HTR-8/SVneo (cell line): ENCODE measurements at places on chromosomes 6 and 20.

GRCh38 chr20:48215536-48215935, 430.3 kb upstream of the SULF2 start:
- no peak for DNase-seq

DNA sequence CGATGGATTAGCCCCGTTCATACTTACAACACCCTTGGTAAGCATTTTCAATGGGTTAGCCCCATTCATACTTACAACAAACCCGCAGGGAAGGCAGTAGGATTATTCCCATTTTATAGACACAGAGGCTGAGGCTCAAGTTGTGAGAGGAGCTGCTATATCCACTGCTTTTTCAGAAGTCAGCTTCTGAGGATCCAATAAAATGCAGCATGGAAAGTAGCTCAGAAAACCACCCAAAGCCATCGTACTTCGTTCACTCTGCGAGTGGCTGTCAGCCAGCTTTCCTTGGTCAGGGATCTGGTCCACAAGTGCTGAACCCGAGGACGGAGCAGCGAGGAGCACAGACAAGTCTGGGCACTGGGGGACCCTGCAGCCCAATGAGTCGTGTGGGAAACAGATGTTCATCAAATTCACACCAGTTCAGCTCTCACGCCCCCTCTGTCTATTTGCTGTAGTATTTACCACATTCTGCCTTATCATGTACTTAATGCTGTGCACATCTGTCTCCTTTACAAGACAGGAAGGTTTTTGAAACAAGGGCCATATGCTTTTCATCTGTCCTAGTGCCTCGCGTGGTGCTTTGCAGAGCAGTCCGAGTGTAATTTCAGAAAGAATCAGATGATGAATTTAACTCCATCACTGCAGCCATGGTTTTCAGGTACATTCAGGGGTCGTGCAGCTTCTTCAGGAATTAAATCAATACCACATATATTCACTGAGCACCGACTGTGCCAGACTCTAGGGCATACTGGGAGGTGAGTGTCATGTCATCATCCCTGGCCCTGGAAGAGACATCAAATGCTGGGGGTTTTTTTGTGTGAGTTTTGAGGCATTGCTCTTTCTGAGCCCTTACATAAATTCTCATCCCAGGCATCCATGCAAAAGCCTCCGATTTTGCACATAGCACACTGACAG, 256.9 kb downstream of the CDH26 start:
- no peak for DNase-seq

DNA sequence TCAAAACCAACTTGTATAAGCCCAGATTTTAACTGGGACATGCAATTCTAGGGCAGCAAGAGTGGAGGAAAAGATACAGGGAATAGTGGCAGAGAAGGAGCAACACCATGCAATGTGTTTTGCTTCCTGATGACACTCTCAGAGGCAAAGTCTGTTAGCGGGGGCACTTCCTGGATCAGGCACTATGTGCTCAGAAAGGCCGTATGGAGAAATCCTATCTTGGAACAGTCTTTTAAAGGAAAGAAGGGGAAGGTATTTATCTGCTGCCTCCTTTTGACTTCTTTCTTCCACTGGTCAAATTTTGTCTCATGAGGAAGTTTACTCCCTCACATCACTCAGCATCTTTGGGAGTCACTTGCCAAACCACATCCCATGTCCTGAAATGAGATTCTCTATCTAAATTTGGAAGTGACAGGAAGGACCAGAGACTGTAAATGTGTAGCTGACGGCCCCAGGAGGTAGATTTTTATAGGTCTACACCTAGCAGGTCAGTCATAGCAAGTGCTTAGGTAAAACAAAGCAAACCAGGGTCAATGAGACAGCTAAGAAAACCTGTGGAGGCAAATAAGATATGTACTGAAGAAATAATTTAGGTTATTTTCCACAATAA, 91.7 kb upstream of the ELOVL5 start:
- DNase-seq = no peak

- DNase-seq = no peak
Measured at GRCh38 chr20:44073675-44074071, 113.3 kb downstream of the JPH2 start.

- DNase-seq = no peak
Measured at GRCh38 chr20:20793591-20793990, 81.1 kb upstream of the RALGAPA2 start.

DNA sequence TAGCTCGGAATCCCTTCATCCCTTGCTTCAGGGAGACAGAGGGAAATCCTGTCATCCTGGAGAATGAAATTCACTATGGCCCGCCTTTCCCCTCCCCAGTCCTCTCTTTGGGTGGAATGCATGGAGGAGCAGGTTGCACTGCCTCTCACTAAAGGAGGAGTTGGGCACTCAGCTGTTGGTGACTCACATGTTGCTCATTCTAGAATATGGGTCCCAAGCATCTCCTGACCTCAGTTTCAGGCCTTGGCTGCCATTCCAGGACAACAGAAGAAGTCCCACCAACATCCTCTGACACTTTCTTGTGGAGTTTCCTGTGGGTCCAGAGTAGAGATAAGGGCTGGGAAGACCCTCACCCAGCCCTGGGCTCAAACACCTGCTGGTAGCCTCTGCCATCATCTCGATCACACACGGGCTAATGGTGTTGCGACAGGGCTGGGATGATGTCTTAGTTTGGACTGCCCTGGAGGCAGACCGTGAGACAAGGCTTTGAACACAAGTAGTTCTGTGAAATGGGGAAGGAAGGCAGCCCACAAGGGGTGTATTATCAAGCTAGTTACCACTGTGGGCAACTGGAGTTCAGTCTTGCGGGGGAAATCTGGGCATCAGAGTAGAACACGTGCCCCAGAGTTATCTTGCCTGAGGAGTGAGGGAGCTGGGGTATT, 52.4 kb upstream of the RNF24 start:
- no peak for DNase-seq

GRCh38 chr6:169288591-169288990, 34.9 kb upstream of the THBS2 start:
- no peak for DNase-seq

DNA sequence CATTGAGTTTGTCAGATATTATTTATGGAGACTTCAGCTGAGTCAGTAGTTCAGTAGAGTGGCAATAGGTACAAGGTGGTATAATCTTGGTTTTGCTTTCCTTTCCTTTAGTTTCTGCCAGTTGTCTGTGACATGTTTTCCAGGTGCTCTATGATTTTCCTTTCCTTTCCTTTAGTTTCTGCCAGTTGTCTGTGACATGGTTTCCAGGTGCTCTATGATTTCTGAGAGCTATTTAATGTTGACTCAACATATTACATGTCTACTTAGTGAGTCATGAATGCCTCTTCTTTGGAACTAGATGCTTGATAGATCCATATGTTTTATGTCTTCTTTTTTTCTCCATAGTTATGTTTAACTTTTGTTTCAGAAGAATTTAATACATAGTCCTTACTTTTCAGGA, 186.4 kb upstream of the DEFB112 start:
- DNase-seq = no peak

DNA sequence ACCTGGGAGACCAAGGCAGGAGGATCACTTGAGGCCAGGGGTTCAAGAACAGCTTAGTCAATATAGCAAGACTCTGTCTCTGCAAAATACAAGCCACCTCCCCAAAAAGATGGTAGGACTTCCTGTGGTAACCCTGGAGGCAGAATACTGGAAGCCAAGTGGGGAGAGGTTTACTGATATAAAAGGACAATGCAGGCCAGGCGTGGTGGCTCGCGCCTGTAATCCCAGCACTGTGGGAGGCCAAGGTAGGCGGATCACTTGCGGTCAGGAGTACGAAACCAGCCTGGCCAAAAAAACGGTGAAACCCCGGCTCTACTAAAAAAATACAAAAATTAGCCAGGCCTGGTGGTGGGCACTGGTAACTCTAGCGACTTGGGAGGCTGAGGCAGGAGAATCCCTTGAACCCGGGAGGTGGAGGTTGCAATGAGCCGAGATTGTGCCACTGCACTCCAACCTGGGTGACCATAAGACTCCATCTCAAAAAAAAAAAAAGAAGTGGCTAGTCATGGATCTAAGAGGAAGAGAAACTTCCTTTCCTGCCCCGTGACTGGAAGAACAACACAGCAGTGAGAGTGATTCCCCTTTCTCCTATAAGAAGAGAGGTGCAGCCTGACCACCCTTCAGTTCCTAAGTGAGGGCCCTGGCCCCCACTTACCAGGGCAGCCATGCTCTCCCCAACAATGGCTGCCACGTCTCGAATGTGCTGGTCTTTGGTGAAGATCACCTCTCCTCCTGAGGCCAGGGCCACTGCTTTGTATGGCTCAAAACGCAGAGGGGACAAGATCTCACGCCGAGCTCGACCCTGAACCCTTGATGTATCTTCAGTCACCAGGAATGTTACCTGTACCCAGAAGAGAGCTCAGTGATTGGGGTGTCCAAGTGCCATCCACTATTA, 6.2 kb downstream of the SAPCD1 start:
- no peak for DNase-seq

- DNase-seq = no peak
Measured at GRCh38 chr6:34513646-34514045, 42.5 kb downstream of the SPDEF start.

- no peak for DNase-seq
Measured at GRCh38 chr6:49556429-49556837, 6.0 kb downstream of the C6orf141 start.

DNA sequence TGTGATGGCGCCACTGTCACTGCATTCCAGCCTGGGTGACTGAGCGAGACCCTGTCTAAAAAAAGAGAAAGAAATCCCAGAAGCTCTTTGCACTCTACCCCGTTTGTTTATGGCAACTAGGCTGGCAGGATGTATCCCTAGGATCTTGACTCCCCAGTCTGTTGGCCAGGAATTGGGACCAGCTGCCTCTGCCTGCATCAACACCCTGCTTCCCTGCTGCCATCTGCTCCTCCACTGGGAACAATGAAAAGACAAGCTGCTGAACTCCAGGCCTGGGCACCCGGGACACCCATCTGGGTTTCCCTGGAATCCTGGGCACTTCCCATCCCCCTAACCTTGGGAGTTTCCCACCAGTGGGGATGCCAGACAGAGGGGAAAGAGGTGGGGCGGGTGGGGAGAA, 64.9 kb downstream of the CPNE5 start:
- DNase-seq = no peak

GRCh38 chr20:528923-529604, 14.5 kb downstream of the CSNK2A1 start:
- no peak for DNase-seq

DNA sequence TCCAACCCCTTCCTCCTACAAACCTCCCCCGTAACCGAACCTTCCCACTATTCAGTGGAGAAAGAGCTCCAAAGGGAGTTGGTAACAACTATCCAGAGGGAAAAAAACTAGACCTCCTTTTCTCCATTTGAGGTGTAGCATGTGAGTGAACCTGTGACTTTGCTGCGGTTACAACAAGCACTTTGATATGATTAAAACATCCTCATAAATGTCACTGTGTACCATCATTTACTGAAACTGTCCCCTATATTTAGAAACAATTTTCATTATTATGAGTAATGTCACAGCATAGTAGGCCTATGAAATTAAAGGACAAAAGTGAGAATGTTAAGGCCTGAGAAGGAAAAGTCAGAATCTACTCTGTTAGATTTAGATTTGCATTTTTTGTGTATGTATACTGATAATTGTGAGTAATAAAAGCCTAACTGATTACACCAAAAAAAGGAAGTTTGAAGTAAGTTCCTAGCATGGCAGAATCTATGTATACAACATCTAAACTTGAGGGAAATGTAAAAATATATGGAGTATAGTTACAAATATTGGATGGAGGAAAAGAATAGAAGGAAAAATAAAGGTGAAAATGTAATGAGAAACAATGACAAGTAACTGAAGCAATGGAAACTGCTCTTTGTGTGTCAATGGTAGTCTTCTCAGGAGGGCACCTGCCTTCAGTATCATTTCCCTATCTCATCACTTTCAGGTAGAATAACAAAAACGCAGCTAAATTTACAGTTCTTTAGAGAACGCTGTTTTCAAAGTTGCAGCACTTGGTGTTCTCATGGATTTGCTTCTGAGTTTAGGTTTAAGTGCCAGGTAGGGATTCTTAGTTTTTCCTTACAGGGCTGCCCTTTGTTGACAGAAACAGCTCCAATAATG, 145.9 kb downstream of the IMPG1 start:
- no peak for DNase-seq

- peak; percentile 47 for DNase-seq
Measured at GRCh38 chr6:133983099-133983939, 30.3 kb downstream of the TBPL1 start.

DNA sequence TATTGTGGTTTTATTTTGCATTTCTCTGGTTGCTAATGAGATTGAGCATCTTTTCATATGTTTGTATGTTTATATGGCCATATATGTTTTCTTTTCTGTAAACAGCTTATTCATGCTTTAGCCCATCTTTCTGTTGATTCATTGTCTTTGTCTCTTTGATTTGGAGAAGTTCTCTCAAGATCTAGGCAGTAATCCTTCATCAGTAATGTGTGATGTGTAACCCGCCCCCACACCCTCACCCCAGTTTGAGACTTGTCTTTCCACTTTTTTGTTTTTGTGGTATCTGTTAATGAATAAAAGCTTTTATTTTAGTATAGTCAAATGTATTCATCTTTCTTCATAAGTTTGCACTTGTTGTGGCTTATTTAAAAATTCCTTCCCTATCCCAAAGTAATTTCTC, 26.0 kb downstream of the ZC3H12D start:
- no peak for DNase-seq

DNA sequence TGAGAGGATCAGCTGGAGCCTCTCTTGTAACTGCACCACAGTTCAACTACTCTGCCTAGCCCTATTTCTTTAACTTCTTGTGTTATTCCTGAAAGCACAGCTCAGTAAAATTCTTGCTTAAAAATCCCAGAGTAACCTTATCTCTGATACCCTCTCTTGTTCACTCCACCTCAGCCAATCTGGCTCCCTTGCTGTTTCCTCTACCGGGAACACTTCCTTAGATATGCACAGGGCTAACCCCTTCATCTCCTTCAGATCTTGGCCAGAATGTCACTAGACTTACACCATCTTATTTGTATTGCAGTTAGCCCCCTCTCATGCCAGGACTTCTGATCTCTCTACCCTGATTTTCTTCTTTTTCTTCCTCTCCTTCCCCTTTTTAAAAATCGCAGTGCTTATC, 2.6 kb upstream of the ZKSCAN3 start:
- no peak for DNase-seq

DNA sequence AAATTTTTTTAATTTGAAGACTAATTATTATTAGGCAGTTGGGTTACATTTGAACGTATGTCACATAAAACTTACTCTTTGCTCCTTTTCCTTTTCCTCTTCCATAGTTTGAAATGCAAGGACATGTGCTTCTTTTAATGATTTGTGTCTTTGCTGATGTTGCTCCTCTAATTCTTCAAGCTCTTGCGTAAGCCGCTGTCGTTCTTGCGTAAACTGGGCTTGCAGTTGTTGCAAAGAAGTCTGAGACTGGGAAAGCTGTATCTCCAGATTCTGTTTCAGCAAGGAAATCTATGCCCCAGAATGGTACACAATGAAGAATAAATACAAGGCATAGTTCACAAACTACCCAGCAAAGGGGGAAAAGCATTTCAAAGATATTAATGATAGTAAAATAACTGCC, 45.1 kb upstream of the MCM9 start:
- no peak for DNase-seq

- DNase-seq = no peak
Measured at GRCh38 chr6:142893088-142893487, 51.9 kb downstream of the HIVEP2 start.
